Nephron progenitor cell (in vitro differentiated cells): ENCODE measurements at places on chromosomes 5 and 9.

DNA sequence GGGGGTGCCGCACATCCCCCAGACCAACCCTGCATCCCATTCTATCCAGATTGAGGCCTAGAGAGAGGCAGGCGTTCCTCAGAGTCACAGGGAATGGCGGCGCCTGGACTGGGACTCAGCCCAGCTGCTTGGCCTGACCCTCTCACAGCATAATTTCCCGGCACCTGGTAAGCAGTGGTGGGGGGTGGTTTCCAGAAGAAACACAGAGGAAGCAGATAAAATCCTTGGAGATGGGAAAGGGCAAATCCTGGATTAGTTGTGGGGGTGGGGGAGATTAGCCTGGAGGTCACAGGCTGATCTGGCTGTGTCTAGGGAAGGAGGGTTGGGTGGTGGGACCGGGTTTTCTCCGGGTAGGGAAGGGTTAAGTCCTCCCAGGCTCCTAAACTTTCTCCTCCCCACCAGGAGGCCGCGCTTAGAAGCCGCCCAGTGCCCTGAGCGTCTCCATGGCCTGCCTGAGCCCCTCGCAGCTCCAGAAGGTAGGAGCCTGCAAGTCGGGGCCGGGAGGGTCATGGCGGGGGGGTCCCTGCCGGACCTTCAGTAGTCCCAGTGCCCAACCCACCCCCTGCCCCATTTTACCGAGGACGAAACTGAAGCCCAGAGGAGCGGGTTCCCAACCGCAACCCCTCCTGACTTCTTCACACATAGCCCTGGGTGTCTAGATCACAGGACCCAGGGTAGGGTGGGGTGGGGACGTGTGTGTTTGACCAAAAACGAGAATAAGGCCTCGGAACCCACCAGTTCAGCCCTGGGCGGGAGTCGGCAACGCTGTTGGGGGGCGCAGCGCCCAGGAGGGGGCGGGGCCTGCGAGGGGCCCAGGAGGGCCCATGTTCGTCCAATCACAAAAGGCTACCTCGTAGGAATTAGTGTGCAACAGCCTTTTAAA lies 1.3 kb downstream of the PHYHD1 start:
- DNase-seq = peak; percentile 69

DNA sequence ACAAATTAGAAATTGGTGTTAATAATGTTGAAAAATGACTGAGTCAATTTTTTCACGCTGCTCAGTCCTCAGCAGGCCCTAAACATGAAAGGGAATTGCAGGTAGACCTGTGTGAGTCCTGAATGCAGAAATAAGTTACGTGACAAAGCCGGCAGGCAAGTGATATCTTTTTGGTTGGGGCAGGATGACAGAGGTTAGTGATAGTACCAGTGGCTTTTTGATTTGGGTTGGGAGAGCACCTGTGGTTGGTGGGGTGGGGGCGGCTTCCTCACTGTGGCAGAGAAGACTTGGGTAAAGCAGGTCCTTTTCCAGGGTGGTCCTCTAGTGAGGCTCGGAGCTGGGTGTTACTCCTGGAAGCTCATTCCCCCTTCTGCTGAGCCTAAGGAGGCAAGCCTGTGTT lies 164.7 kb downstream of the TMEM167A start:
- no peak for DNase-seq

DNA sequence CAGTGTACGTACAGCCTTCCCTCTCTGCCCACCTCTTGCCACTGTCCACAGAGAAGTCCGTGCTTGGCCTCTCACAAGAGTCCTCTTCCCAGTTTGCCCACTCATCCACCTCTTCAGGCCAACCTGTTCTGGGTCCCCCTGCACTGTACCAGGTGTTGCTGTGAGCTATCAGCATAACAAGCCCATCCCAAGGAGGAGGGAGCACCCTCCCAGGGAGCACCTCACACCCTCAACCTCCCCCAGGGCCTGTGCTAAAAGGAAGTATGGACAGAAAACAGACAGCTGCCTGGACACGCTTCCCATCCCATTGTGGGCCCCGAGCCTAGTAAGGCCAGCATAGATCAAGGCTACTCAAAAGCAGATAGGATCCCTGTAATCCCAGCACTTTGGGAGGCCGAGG lies 114.2 kb upstream of the ICE1 start:
- no peak for DNase-seq

DNA sequence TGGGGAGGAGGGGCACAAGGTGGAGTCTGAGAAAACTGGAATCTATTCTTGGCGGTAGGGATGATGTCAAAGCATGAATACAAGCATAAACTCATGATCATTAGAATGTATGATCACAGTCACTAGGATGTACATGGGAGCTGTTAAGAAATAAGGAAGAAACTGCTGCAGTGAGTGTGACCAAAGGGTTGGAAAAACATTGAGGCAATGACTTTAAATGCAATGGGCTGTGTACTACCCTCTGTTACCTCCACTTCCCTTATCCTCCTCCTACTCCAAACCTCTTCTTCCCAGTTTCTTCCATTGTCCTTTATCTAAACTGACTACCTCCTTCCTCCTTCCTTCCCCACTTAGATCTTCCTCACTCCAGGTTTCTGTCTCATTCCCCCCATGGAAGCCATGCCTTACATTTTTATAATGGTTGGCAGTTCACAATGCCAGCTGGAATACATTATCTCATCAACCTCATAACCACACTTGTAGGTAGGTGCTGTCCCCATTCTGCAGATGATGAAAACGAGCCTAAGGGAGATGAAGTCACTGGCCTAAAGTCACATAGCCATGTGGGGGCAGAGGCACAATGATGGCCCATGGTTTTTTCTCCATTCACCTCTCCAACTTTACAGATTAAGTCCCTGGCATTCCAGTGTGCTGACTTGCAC lies 21.9 kb upstream of the TNFSF15 start:
- no peak for DNase-seq

GRCh38 chr9:89985068-89985467 lies 380.3 kb downstream of the GADD45G start:
- DNase-seq = no peak

- DNase-seq = no peak
Observed at GRCh38 chr9:27505744-27506161, 18.3 kb upstream of the IFNK start.
